SHP77 (cell line): ENCODE measurements at places on chromosomes 1 and 21.

GRCh38 chr1:25802915-25803314, 2.9 kb downstream of the SELENON start:
- DNase-seq = no peak

DNA sequence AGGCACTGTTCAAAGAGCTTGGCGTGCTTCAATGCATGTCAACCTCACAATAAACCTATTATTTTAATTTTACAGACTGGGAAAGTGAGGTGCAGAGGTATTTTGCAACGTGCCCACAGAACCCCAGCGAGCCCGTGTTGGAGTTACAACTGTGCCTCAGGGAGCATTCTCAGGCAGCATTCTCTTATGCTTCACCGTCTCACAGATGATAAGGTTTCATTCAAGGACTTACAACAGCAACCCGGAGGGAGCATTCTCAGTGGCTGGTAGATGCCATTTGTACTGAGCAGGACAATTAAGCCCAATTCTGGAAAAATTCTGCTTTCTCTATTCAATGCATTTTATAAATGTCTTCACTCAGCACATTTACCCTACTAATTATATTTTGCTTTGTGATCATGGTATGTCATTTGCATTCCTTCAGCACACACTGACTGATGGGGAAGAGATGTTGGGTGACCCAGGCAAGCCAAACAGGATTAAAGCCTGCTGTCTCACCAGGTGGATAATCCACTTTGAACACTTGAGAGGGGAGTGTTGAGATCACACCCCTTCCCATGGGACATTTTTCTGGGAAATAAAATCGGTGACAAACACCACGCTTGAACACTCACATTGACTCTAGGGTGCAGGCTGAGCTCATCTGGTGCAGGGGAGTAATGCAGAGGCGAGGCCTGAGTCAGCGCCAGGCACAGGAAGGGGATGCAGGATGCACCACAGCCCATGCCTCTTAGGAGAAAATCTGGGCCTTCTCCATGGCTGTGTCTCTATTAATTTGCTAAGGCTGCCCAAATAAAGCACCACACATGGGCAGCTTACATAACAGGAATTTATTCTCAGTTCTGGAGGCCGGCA, 113.9 kb downstream of the CLIC6 start:
- no peak for DNase-seq

GRCh38 chr1:205663286-205663936, 16.9 kb downstream of the SLC45A3 start:
- DNase-seq = no peak

DNA sequence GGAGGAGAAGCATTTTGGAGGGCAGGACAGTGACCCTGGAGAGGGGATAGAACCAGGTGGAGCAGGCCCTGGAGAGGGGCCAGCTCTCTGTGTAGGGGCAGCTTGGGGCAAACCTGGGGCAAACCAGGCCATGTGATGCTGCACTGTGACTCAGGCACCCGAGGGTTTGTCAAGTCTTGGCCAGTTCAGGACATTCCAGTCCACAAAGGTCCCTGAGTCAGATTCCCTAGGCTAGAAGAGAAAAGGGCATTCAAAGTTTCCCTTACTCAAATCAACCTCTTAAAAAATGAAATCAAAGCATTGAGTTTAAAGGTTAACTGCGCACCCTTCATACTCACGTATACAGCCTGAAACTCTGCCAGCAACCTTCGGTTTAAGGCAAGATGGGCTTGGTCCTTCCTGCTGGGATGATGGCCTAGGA, 25.2 kb upstream of the PLA2G2C start:
- DNase-seq = no peak

- no peak for DNase-seq
Measured at GRCh38 chr1:8690253-8690525, 127.3 kb downstream of the RERE start.

- DNase-seq = no peak
Measured at GRCh38 chr1:74180490-74180889, 17.5 kb downstream of the LRRIQ3 start.

DNA sequence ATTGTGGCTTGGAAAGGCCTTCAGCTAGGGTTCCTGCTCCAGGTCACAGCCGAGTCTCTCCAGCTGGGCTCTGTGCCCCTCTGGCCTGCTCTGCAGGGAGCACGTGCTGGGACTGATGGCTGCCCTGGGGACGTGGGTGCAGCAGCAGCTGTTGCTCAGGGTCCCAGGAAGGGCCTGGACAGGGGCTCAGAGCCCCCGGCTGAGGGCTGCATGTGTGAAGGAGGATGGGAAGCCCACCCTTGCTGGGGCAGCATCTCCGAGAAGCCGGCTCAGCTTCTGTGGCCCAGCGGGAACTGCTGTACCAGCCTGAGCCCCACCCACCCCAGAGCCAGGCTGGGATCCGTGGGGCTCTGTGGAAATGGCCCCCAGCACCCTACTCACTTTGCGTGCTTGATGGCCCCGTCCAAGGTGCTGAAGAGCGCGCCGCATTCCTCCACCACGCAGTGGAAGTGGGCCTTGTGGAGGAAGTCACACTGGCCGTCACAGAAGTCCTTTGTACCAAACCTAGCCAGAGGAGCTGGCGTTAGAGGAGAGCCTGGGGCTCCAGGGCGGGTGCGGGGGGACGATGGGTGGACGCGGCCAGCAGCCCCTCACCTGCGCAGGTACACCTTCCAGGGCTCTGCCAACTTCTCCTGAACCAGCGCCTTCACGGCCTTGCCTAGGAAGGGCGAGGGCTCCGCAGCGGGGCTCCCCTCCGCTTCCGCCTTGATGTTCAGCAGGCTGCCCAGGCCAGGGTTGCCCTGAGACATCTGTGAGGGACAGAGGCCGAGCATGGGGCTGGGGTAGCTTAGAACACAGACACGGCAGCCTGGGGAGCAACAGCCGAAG, 147.5 kb downstream of the CASZ1 start:
- DNase-seq = no peak

DNA sequence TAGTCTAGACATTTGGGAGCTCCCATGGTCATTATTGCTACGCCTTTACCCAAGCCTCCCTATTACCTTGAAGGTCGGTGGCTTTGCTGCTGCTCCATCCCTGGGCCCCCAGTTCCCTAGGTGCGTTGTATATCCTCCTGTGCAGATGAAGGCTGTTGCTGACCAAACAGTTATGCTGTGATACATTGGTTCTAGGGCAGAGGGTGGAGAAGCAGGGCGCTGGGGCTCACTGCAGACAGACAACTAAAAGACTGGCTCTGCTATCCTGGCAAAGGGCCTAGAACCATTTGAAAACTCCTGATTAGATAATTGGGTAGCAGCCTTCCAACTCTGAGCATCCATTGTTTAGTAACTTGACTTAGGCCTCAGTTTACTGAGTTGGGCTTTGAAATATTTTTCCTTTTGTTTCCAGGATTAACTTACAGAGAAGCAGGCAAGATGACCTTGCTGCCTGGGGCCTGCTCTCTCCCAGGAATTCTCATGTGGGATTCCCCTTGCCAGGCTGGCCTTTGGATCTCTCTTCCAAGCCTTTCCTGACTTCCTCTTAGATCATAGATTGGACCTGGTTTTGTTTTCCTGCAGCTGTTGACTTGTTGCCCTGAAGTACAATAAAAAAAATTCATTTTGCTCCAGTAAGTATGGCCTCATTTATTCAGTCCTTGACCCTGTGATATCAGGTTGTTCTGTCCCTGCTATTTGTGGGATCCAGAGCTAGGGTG, 15.5 kb downstream of the CHI3L2 start:
- no peak for DNase-seq

GRCh38 chr1:61816191-61816590, 73.9 kb downstream of the PATJ start:
- DNase-seq = no peak

- no peak for DNase-seq
Measured at GRCh38 chr1:33462405-33463164, 9.9 kb upstream of the ZSCAN20 start.

DNA sequence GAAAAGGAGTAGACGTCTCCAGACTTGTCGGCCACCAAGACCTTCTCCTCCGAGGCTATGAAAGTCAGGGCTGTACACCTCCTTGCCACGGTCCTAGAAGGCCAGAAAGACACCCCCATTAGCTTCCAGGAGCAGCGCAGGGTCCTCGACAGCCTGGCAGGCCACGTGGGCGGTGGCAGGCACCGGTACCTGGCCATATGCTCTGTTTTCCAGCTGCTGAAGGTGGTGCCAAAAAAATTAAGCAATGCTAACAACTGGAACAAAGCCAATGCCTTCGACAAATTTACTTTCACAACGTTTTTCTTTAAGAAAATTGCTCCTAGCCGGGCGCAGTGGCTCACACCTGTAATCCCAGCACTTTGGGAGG, 15.9 kb downstream of the WDR4 start:
- no peak for DNase-seq
